ENCODE measurements at places on chromosomes 11 and 22. TPM values are rescaled to one million over a fixed set of nuclear protein-coding genes. Genes with fewer than 3 reads are reported as not detected.

The MMP12 gene
- 1.2 TPM for total RNA-seq

The MMP3 gene
- total RNA-seq = 37.4 TPM

The HOATZ gene
- total RNA-seq = not detected

The PGM2L1 gene
- 3.2 TPM for total RNA-seq

The NXPE2 gene
- total RNA-seq = not detected

The KLHL35 gene
- not detected for total RNA-seq

The HEPN1 gene
- not detected for total RNA-seq

The SGSM1 gene
- not detected for total RNA-seq

The ZDHHC8 gene
- 127 TPM for total RNA-seq

The RNASEH2C gene
- 70.6 TPM for total RNA-seq

The CTSW gene
- total RNA-seq = not detected

The TTC17 gene
- 39.7 TPM for total RNA-seq

The NELL1 gene
- total RNA-seq = not detected

The OR8K1 gene
- total RNA-seq = not detected

The GGT5 gene
- 0.17 TPM for total RNA-seq

The WEE1 gene
- 36.6 TPM for total RNA-seq

The RIBC2 gene
- 0.63 TPM for total RNA-seq

The LMO2 gene
- not detected for total RNA-seq
